ENCODE measurements at places on chromosomes 11 and 22.

DNA sequence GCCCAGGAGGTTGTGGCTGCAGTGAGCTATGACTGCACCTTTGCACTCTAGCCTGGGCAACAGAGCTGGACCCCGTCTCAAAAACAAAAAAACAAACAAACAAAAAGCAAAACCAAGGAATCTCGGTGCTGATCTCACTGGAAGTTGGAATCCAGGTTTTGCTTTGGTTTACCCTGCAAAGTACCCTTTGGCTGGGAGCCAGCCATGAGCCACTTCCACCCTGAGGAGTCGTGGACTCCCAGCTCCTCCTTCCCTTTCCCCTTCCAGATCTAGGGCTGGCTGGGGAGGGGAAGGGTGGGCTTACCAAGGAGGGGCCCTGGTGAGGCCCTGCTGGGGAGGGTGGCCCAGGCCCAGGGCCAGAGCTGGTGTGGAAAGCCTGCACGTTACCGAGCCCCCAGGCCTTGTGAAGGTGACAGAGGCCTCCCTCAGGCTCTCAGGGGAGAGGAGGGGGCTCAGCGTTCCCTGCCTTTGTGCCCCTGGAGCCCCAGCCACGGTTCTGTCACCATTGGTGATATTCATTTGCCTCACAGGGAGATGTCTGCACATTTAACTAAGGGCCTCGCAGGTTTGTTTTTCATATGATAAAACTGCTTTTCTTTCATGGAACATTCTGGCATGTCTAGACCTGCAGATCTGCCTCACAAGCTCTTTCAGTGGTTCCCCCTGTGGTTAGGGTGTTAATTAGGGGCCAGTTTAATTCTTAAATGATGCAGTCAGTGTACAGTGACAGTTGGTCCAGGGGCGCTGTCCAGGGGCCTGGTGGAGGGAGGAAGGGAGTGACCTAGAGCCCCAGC, 29.0 kb downstream of the FBLN1 start:
- DNase-seq: no peak

- DNase-seq: no peak
These were observed 2.0 kb downstream of the P2RX3 start for GRCh38 chr11:57340039-57340615.

DNA sequence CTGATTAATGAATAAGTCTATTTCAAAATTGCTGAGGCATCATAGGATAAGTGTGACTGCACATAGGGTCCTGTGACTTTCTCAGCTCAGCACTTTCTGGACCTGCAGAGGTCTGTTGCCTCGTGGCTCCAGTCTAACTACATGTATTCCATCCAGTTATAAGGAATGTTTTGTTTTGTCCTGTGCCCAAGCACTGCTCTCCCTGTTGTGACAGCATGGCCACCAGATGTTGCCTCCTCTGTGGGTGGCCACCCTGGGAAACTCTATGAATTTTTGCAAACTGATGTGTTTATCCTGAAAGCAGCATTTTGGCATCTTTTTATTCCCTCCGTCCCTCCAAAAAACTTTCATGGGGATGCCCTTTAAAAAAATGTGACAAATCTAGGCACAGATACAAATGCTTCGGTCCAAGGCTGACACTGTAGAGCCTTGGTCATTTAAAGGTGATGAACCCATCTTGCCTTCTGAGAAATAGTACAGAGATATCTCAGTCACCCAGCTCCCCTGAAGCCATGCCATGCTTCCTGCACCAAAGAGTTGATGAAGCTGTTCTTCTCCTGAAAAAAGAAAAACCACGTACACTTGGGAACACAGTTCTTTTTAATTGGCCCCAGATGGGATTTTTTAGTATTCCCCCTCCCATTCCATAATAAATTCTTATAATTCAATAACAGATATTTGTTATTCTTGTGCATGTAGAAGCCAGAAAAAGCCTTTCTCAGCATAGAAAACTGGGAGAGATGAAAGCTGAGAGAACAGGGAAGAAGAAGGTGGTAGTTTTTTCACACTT, 72.6 kb downstream of the CCDC34 start:
- no peak for DNase-seq

GRCh38 chr22:32380991-32381390, 23.3 kb downstream of the RFPL3 start:
- no peak for DNase-seq

DNA sequence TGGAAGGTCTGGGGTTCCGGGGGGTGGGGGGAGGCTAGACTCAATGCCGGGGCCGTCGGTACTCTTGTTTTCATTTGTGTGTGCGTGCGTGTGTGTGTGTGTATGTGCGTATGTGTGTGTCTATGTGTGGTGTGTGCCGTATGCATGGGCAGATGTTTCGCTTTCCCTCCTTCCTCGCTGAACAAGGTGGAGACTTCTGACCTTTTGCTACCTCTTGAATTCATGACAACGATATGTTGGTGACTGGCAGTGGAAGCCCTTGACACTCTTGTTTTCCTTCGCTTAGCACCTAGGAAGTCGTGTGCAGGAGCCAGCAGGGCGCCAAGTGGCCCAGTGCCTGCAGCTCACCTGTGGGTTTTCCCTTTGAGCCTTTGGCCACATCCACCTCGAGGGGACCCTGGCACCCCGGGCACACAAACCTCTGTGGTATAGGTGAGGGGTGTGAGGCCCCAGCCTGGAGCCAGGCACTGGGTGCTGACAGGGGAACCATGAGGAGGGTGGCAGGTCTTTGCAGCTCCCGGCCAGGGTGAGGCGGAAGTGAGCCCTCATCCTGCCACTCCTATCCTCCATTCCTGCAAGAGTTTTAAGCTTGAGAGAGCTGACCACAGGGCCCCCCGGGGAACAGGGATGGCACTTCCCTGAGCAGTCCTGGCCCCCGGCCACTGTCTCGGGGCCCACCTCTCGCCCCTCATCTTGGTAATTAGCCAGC, 19.3 kb upstream of the TMEM191C start:
- DNase-seq: no peak

GRCh38 chr11:36557991-36558390, 9.8 kb upstream of the RAG1 start:
- DNase-seq: no peak

GRCh38 chr11:117076941-117077691, 21.1 kb downstream of the SIK3 start:
- no peak for DNase-seq

- no peak for DNase-seq
These were observed 5.9 kb upstream of the OR10V1 start for GRCh38 chr11:59719556-59719955.

GRCh38 chr11:32072872-32073643, 17.8 kb upstream of the RCN1 start:
- DNase-seq: no peak

DNA sequence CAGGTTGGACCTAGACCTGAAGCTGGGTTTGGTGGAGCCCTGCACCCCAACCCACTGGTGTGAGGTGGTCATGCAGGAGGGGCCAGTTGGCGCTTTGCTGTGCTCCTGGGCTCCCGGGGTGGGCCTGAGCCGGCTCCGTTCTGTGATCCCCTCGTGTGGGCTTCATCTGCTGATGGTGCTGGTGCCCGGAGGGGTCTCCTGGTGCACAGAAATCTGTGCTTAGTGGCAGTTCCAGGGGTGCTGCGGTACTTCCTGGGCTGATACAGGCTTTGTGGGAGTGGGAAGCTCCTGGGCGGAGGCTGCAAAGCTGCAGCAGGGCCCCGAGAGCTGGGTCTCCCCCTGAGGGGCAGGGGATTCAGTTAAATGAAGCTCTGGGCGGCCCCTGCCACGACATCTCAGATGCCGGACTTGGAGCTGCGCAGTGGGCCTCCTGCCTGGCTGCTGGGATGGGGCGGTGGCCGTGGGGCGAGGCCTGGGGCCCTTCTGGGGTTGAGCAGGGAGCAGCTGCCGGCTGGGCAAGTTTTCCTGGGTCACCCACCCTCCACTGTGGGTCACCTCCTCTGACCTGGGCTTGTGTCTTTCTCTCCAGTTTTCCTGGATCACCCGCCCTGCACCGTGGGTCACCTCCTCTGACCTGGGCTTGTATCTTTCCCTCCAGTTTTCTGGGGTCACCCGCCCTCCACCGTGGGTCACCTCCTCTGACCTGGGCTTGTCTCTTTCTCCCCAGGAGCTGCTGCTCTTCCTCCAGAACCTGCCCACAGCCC, 410.5 kb downstream of the TBC1D22A start:
- DNase-seq: no peak

All from iPS DF 6.9 (cell line).